KG1 (cell line): ENCODE measurements at places on chromosomes 3 and 15.

GRCh38 chr15:69148465-69148864, 12.0 kb upstream of the GLCE start:
- no peak for DNase-seq

DNA sequence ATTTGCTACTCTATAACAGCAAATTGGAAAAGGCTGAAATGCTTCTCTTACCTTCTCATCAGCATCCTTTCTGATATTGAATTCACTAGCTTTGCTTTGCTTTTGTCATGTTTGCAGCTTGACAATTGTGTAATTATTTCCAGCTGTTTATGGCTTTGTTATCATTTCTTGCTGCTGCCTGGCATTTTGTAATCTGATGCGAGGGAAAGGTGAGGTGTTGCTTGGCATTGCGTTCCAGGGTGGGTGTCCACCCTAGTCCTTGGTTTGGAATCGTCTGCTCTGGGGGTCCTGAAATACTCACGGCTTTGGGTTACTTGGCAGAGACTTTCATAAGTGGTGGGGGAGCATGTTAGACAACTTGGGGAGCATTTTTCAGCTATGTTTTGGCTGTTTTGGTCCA, 2.9 kb downstream of the CACNA2D3 start:
- DNase-seq, result no peak

DNA sequence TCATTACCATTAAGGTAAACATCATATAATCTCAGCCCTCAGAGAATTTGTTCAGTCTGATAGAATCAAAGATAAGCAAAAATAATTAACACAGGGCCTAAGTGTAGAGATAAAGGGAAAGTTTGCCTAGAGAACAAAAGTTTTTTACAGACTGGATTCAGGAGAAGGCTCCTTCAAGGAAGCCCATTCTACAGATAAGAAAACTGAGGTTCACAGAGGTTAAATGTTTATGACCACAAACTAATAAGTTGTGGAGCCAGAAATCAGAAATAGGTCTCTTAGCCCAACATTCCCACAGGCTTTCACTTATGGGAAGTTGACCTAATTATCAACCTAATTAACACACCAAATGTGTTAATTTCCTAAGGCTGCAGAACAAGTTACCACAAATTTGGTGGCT, 110.7 kb downstream of the ZMAT3 start:
- no peak for DNase-seq

- no peak for DNase-seq
These were observed 6.8 kb downstream of the ANXA2 start for GRCh38 chr15:60390871-60391501.

GRCh38 chr15:56244811-56245576, 1.3 kb upstream of the RFX7 start:
- no peak for DNase-seq

DNA sequence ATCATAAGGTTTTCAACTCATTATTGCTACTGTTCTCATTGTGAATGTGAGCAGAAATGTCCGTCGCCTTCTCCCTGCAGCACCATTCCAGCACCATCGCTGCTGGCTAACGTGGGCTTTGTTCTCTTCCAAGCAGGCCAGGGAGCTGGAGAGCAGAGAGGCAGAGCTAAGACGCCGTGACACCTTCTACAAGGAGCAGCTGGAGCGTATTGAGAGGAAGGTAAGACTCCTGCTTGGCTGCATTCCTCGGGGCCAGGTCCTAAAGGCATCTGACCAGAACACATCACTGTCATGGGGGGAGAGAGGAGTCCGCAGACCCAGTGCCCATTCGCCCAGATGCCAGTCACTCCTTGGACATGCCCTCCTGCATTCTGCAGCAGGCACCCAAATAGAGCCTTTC, 130.4 kb upstream of the PLXNA1 start:
- DNase-seq, result no peak

- no peak for DNase-seq
These were observed 10.7 kb downstream of the H1-8 start for GRCh38 chr3:129553719-129554118.

GRCh38 chr15:20348900-20349773, 192.5 kb downstream of the GOLGA6L6 start:
- no peak for DNase-seq
